Cardiac muscle cell (in vitro differentiated cells and primary cell): ENCODE measurements at places on chromosomes 6 and 20.

DNA sequence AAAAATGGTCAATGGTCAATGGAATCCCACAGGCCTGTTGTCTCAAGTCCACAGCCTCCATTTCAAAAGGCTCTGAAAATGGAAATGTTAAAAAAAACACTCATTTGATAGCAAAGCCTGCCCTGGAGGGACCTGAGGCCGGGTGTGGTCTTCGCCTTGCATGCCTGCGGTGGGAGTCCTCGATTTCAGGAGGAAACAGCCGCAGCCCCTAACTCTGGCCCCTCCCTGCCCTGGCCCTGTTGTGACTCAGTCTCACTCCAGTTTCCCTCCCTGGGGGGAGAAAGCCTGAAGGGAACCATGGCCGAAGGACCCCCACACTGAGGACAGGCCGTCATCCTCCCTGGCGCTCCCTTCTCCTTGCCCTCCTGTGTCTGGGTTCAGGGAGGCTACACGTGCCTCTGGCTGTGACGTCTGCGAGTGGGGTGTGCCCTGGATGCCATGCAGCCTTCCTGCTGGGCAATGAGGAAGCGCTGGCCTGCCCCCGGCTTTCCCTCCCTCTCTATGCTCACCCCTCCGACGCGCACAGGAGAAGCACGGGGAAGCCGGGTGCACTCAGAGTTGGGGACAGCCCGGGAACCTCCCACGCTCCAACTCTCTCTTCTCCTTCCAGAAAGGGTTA lies 9.2 kb downstream of the BHLHE23 start:
- H3K27me3 ChIP-seq = peaks cover 70% of the 10 kb centered on the region
- H3K4me1 ChIP-seq = no peaks in the 10 kb centered on the region
- no peak for DNase-seq

DNA sequence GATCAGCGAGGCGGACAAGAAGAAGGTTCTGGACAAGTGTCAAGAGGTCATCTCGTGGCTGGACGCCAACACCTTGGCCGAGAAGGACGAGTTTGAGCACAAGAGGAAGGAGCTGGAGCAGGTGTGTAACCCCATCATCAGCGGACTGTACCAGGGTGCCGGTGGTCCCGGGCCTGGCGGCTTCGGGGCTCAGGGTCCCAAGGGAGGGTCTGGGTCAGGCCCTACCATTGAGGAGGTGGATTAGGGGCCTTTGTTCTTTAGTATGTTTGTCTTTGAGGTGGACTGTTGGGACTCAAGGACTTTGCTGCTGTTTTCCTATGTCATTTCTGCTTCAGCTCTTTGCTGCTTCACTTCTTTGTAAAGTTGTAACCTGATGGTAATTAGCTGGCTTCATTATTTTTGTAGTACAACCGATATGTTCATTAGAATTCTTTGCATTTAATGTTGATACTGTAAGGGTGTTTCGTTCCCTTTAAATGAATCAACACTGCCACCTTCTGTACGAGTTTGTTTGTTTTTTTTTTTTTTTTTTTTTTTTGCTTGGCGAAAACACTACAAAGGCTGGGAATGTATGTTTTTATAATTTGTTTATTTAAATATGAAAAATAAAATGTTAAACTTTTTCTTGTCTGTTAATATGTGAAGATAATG lies 2.2 kb downstream of the HSPA1B start:
- peak overlapping the region; percentile 77 for H3K4me3 ChIP-seq
- DNase-seq = peak; percentile 41
- peaks cover 13% of the 10 kb centered on the region for H3K4me1 ChIP-seq
- H3K36me3 ChIP-seq = no peaks in the 10 kb centered on the region
- peak overlapping the region; percentile 59 for H3K27ac ChIP-seq
- no peaks in the 10 kb centered on the region for H3K27me3 ChIP-seq

- DNase-seq = no peak
- H3K27ac ChIP-seq = no peak overlapping the region
- peaks cover 24% of the 10 kb centered on the region for H3K4me1 ChIP-seq
- no peaks in the 10 kb centered on the region for H3K27me3 ChIP-seq
- H3K4me3 ChIP-seq = no peak overlapping the region
- no peaks in the 10 kb centered on the region for H3K36me3 ChIP-seq
Measured at GRCh38 chr20:31816221-31816620, 2.9 kb upstream of the MYLK2 start.

DNA sequence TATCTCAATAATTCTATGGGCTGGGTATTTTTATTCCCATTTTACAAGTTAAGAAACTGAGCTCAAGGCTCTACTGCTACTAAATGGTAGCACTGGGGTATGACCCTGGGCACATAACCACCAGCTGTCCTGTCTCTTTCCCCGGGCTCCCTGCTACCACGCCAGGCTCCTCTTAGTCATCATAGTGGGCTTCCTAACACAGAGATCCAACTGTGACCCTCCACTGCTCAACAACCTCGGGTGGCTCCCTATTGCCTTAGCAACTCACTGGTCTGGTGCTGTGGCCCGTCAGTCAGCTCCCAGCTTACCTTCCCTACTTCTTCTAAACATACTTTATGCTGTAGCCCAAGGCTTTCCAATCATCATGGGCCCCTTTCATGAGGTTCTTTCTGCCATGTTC lies 4.5 kb downstream of the KIAA1755 start:
- H3K27me3 ChIP-seq = peaks cover 20% of the 10 kb centered on the region
- H3K4me1 ChIP-seq = no peaks in the 10 kb centered on the region
- no peaks in the 10 kb centered on the region for H3K36me3 ChIP-seq
- H3K4me3 ChIP-seq = no peak overlapping the region
- no peak overlapping the region for H3K27ac ChIP-seq
- no peak for DNase-seq
